ENCODE measurements at places on chromosomes 7 and 10. TPM values are rescaled to one million over a fixed set of nuclear protein-coding genes. Genes with fewer than 3 reads are reported as not detected.

The CHST12 gene
- 25.6 TPM for total RNA-seq

DNA sequence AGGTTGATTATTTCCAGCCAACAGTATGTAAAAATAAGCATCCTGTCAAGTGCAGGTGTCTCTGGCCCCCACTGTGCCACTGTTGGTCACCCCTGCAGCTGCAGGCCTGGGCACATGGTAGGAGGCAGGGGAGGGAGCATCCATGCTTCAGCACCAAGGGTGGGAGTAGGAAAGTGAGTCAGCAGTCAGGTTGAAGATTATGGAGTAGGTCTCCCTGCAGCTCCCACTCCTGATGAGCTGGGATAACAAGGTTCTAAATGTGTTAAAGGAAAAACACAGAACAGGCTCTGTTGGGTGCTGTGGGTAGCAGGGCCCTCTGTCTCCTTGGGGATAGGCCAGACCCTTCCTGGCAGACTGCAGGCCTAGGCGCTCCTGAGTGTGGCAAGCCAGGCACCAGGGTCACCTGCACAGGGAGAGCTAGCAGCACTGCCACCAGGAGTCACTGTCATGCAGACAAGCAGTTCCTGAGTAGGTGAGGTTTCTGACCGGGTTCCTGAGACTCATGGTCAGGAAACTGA is 59.3 kb downstream of the NUDCD3 start:
- no peaks in the 10 kb centered on the region for H3K4me1 ChIP-seq
- H3K4me3 ChIP-seq, result no peak overlapping the region
- no peak overlapping the region for H3K27ac ChIP-seq
- DNase-seq, result no peak
- no peaks in the 10 kb centered on the region for H3K27me3 ChIP-seq

The TMEM176B gene
- 345 TPM for total RNA-seq

GRCh38 chr7:157278167-157278790 is 58.5 kb upstream of the DNAJB6 start:
- no peaks in the 10 kb centered on the region for H3K36me3 ChIP-seq
- no peak for DNase-seq
- H3K27me3 ChIP-seq, result no peaks in the 10 kb centered on the region

DNA sequence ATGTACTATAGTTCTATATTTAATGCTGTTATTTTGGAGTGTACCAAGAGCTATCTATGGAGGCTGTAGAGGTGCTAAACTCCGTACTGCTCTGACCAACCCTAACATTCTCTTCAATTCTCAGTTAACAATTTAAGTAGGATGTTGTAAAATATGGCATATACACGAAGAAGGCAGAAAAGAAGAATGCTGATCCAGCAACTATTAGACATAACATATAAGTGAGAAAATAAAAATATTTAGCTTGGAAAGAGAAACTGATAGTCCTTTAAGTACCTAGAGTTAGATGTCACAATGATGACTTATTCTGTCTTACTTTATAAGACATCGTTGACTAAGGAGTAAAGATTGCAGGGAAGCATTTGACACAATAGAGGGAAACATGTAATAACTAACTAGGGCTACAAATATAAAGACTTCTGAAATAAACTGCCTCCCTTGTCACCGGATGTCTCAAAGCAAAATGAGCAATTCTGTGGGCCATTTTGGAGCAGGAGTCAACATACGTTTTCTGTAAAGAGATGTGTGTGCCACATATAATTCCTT is 159.5 kb downstream of the CPEB3 start:
- no peak overlapping the region for H3K4me3 ChIP-seq
- no peak overlapping the region for H3K27ac ChIP-seq
- no peak for DNase-seq
- H3K27me3 ChIP-seq, result no peaks in the 10 kb centered on the region

DNA sequence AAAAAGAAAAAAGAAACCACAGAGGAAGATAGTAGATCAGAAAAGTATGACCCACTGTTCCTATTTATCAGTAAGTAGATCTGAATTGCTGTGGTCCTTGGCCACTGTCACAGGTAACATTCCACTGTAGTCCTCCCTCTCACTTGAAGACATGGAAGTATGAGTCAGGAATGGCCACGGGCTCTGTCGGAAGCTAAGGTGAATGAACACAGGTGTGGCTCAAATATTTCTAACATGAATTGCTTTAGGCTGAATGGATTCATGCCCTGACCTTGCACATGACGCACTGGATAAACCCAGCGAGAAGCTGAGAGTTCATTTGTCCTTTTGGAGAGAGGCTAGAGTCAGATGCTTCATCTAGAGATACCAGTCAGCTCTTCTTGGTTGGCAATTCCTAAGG is 224.5 kb upstream of the SP8 start:
- H3K4me3 ChIP-seq, result no peak overlapping the region
- H3K27me3 ChIP-seq, result no peaks in the 10 kb centered on the region
- H3K36me3 ChIP-seq, result no peaks in the 10 kb centered on the region
- DNase-seq, result no peak
- no peak overlapping the region for H3K27ac ChIP-seq

The LRRN3 gene
- total RNA-seq, result 1.1 TPM

The FKBP6 gene
- 0.13 TPM for total RNA-seq

The MYH16 gene
- total RNA-seq, result not detected

The OGDHL gene
- 82.8 TPM for total RNA-seq

The MOGAT3 gene
- total RNA-seq, result 0.25 TPM

DNA sequence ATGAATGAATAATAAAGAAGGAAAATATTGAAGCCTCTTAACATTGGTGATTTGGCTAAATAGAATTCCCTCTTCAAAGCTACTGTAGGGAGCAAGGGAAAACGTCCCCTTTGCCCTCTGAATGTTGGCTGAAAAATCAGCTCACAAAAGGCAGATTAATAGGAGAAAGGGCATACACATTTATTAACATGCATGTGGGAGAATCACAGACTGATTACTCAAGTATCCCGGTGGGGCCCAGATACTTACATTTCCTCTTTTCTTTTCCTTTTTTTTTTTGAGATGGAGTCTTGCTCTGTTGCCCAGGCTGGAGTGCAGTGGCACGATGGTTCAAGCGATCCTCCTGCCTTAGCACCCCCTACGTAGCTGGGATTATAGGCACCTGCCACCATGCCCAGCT is 68.5 kb downstream of the HK1 start:
- peaks cover 10% of the 10 kb centered on the region for H3K4me1 ChIP-seq
- H3K27ac ChIP-seq, result no peak overlapping the region
- H3K36me3 ChIP-seq, result peaks cover 4% of the 10 kb centered on the region
- H3K4me3 ChIP-seq, result no peak overlapping the region
- no peaks in the 10 kb centered on the region for H3K27me3 ChIP-seq

GRCh38 chr7:39280337-39280736 is 285.9 kb upstream of the YAE1 start:
- H3K4me3 ChIP-seq, result no peak overlapping the region
- no peaks in the 10 kb centered on the region for H3K27me3 ChIP-seq
- H3K27ac ChIP-seq, result no peak overlapping the region
- H3K36me3 ChIP-seq, result no peaks in the 10 kb centered on the region
- no peak for DNase-seq
- H3K4me1 ChIP-seq, result no peaks in the 10 kb centered on the region

The OR2A42 gene
- 0.06 TPM for total RNA-seq

The LLCFC1 gene
- not detected for total RNA-seq

The TACR2 gene
- total RNA-seq, result 0.38 TPM

DNA sequence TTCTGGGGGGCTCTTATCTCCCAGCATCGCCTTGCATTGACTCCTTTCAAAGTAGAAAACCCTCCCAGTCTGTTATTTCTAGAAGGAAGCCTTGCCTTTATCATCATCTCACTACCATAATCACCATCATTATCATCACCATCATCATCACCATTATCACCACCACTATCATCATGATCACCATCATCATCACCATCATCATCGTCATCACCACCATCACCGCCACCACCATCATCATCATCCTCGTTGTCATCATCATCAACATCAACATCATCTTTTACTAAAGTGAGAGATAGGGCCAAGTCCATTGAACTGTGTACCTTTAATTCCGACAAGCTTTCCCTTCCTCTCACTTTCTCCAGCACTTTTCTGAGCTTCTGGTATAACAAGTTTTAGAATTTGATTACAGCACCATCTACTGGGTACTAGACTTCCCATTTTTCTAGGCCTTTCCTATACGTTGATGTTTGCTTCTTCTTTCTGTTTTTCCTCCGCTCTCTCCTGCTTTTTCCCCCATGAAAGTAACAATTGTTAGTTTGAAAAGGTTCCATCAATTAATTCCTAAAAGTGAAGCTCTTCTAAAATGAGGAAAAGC is 226.4 kb downstream of the BUB3 start:
- no peak overlapping the region for H3K27ac ChIP-seq
- H3K36me3 ChIP-seq, result no peaks in the 10 kb centered on the region
- H3K27me3 ChIP-seq, result no peaks in the 10 kb centered on the region
- DNase-seq, result no peak
- no peaks in the 10 kb centered on the region for H3K4me1 ChIP-seq
- H3K4me3 ChIP-seq, result no peak overlapping the region

DNA sequence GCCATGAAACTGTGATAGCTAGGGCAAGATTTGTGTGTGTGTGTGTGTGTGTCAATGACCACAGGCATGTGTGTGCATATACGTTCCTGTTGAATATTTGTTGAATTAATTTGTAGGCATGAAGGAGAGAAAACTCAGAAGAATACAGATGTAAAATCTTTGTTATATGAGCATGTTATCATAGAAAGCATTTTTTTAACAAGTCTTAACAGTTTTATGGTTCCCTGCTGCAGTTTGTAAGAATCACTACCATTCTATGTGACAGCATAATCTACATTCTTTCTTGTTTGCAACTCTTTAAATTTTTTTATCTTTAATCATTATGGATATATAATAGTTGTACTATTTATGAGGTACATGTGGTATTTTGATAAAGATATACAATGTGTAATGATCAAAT is 130.3 kb downstream of the CD36 start:
- H3K36me3 ChIP-seq, result no peaks in the 10 kb centered on the region
- no peak overlapping the region for H3K27ac ChIP-seq
- no peak overlapping the region for H3K4me3 ChIP-seq
- DNase-seq, result no peak
- no peaks in the 10 kb centered on the region for H3K27me3 ChIP-seq

The CYP2C8 gene
- total RNA-seq, result 1.4 TPM

The SPDYE6 gene
- not detected for total RNA-seq

- H3K4me1 ChIP-seq, result no peaks in the 10 kb centered on the region
- no peaks in the 10 kb centered on the region for H3K36me3 ChIP-seq
- H3K27me3 ChIP-seq, result no peaks in the 10 kb centered on the region
Observed at GRCh38 chr10:5840314-5841307, 27.4 kb upstream of the GDI2 start.

The AASS gene
- 24.2 TPM for total RNA-seq

- no peaks in the 10 kb centered on the region for H3K36me3 ChIP-seq
- no peak overlapping the region for H3K4me3 ChIP-seq
- no peaks in the 10 kb centered on the region for H3K27me3 ChIP-seq
- H3K4me1 ChIP-seq, result no peaks in the 10 kb centered on the region
- no peak for DNase-seq
Observed at GRCh38 chr7:28125431-28126409, 54.9 kb downstream of the JAZF1 start.

DNA sequence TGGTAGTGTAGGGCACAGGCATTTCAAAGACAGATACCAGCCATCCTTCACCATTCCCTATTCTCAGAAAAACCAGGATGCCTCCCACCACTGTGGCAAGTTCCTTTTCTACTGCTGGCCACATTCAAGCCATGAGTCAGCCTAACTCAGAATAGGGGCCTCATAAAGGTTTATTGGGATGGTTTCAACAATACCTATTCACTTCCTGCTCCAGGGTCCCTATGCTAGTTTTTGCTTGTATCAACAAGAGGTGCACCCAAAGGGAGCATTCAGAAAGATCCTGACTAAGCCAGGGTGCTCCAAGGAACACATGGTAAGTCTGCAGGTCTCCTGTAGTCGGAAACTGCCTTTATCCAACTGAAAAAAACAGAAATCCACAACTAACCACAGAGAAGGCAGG is 76.9 kb upstream of the EGR2 start:
- H3K36me3 ChIP-seq, result no peaks in the 10 kb centered on the region
- no peak overlapping the region for H3K27ac ChIP-seq
- no peak for DNase-seq
- H3K4me3 ChIP-seq, result no peak overlapping the region
- no peaks in the 10 kb centered on the region for H3K4me1 ChIP-seq

DNA sequence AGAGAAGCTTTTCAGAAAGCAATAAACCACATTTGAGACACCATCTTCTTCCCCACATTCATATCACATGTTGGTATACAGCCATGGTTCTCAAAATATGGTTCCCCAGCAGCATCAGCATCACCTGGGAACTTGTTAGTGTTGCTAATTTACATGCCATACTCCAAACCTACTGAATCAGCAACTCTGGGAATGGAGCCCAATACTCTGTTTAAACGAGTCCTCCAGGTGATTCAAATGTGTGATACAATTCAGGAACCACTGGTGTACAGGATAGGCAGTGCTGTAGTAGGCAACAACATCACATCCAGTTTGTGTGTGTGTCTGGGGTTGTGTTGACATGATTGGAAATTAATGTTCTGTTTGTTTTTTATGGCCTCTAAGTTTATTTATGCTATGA is 47.7 kb downstream of the ZNF277 start:
- H3K4me3 ChIP-seq, result no peak overlapping the region
- no peaks in the 10 kb centered on the region for H3K27me3 ChIP-seq
- H3K36me3 ChIP-seq, result no peaks in the 10 kb centered on the region

- H3K27ac ChIP-seq, result peak overlapping the region; percentile 15
- H3K4me1 ChIP-seq, result peaks cover 4% of the 10 kb centered on the region
- no peak for DNase-seq
Observed at GRCh38 chr10:110820321-110820814, 51.4 kb upstream of the PDCD4 start.

- no peak for DNase-seq
- H3K4me1 ChIP-seq, result no peaks in the 10 kb centered on the region
- H3K36me3 ChIP-seq, result no peaks in the 10 kb centered on the region
- no peaks in the 10 kb centered on the region for H3K27me3 ChIP-seq
- no peak overlapping the region for H3K4me3 ChIP-seq
- H3K27ac ChIP-seq, result no peak overlapping the region
Observed at GRCh38 chr7:105800442-105800841, 76.0 kb downstream of the ATXN7L1 start.

The KCNMA1 gene
- 8.9 TPM for total RNA-seq

- no peaks in the 10 kb centered on the region for H3K4me1 ChIP-seq
- no peak overlapping the region for H3K27ac ChIP-seq
- no peak overlapping the region for H3K4me3 ChIP-seq
- no peaks in the 10 kb centered on the region for H3K36me3 ChIP-seq
- no peak for DNase-seq
Observed at GRCh38 chr10:58291538-58292174, 22.7 kb downstream of the CISD1 start.

DNA sequence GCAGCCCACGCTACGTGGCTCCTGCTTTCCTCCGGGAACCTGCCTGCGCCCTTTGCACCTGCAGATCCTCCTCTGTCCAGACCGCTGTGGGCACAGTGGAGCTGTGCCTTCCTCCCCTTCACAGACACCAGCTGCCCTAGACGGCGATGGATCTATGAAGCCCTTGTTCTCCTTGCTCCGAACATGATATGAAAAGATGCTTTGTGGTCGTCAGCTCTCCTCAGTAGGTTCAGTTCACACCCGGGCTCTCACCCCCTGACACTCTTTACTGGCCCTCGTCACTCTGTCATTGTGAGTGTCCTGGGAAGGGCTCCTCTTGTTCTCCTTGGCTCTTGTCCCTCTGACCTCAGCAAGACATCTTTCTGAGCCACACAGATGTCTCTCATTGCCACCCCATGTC is 4.2 kb downstream of the ZNF488 start:
- peaks cover 9% of the 10 kb centered on the region for H3K4me1 ChIP-seq
- H3K36me3 ChIP-seq, result no peaks in the 10 kb centered on the region
- no peak overlapping the region for H3K27ac ChIP-seq
- DNase-seq, result no peak
- H3K27me3 ChIP-seq, result no peaks in the 10 kb centered on the region

The RGR gene
- not detected for total RNA-seq

All from kidney (tissue), 22 donors.